H4 (cell line): ENCODE measurements at places on chromosomes 4 and X. TPM values are rescaled to one million over a fixed set of nuclear protein-coding genes. Genes with fewer than 3 reads are reported as not detected.

- DNase-seq, result no peak
These were observed 52.2 kb upstream of the BLTP1 start for GRCh38 chr4:122099896-122100295.

DNA sequence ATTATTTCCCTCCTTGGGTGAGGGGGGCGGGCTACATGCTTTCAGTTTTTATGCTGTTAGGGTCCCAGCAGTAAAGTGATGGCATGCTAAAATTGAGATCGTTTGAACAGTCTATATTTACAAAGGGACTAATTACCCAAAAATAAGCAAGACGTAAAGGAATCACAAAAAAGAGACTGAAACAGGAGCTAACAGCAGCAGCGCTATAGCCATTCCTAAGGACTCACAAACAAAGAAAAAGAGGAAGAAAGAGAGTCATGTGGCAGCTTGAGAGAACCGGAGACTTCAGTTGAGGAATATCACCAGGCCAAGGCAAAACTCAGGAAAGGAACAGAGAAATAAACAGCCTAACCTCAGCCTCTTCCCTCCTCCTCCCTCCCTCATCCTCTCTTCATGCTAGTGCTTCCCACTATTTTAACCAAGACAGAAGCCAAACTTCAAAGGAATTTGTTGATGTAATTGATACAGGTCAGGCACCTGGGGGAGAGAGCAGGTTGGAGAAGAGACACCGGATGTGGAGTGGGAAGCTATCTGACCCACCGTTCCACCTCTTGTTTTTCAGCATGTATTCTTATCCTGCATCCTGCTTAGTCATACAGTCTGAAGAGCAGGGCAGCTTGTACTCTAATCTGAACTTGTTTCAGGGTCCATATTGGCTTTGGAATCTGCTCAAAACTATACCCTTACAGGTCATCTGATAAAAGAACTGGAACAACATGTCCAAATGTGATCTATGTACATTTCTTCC, 383.7 kb downstream of the NAF1 start:
- no peak for DNase-seq

DNA sequence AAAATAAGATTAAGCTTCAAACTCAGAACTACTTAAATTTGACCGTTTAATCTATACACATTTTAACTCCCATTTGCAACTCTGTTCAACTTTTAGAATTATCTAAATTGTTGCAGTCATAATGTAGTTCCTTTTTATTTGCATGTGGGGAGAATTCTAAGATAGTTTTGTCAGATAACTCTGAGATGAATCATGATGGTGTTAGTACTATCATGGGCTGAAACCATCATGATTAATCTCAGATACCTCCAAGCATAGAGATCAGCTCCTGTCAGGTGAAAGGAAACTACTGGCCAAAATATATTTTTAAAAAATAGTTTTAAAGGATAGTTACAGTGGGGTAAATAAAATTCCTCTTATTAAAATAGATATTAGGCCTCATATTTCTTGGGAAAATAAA, 39.0 kb downstream of the FBXO8 start:
- DNase-seq, result no peak

GRCh38 chrX:112641449-112641848, 38.3 kb downstream of the LHFPL1 start:
- DNase-seq, result no peak

DNA sequence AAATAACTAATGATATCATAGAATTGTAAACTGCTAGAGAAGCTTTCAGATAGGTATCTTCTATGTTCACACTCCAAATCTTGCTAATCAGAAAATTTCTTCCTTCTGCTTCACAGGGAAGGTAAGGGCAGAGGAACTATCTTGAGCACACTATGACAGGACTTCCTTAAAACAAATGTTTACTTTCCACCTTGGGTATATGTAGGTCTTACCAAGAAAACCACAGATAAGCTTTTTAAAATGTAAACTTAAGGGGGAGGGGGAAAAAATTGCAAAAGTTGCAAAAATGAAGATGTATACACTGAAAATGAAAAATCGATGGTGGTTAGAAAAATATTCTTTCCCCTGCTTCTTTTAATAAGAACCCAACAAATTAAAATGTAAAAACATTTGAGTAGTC, 30.9 kb downstream of the YTHDC1 start:
- no peak for DNase-seq

DNA sequence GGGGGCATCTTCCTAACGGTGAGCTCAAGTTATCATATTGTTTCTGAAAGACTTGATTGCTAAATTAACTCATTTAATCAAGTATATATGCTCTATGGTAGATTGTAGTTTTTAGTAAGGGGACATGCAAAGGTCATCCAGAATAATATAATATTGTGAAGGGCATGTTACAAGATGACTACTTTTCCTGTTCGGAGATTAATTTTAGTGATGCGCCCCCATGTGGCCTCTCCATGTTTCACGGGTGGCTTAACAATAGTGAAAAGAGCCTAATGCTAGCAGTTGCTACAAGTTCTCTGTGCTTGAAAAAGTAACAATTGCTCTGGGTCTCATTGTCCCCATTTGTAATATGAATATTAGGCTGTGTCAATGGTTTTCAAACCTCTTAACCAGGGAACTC, 12.2 kb downstream of the SMPX start:
- DNase-seq, result peak; percentile 8

GRCh38 chr4:127781300-127782024, 660 bp upstream of the HSPA4L start:
- no peak for DNase-seq

- no peak for DNase-seq
These were observed 28.0 kb downstream of the JAKMIP1 start for GRCh38 chr4:6172093-6172926.

DNA sequence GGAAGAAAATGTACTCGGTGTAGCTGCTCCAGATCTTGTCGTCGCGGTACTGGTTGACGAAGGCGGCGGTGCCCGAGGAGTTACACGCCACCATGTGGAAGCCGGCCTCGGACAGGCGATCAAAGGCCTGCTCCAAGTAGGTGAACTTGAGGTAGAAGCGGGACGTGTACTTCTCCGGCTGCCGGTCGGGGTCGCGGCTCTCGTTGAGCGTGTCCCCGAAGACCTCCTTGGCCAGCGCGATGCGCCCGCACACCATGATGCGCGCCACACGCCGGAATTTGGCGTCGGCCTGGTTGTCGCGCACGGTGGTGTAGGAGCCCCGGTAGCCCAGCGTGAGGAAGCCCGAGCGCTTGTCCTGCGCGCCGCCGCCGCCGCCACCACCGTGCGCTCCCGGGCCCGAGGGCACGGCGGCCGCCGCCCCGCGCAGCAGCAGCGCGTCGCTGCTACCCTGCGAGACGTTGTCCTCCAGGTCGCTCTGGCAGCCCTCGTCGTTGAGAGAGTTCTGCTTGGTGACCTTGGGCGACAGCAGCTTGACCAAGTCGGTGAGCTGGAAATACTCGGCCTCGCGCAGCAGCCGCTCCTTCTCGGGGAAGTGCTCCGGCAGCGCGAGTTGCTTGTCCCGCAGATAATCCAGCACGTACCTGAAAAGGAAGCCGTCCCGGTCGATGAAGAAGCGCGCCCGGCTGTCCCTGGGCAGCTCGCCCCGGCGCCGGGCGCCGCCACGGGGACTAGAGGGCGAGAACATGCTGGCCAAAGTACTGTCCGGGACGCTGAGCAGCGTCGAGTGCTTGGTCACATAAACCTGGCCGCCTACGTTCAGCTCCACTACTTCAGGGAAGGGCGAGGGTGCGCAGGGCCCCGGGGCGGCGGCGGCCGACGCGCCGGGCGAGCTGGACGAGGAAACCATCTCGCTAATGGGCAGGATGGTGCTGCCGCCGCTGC, 775 bp downstream of the KCTD8 start:
- DNase-seq, result peak; percentile 14

DNA sequence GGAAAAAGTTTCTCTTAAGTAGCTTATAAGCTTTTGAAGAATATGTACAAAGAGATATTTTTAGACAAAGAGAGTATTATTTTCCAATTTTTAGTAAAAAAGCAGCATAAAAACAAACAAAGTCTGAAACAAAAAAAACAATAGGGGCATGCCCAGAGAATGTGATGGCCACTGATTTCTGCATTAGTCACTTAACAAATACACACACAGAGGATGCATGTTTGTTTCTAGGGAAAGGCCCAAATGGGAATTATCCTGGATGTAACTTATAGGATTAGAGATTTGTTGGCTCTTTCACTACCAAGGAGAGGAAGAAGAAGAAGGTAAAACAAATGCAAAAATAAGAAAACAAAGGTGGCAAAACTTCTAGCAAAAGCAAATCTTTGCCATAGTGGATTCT, 95.9 kb upstream of the SCOC start:
- DNase-seq, result no peak

DNA sequence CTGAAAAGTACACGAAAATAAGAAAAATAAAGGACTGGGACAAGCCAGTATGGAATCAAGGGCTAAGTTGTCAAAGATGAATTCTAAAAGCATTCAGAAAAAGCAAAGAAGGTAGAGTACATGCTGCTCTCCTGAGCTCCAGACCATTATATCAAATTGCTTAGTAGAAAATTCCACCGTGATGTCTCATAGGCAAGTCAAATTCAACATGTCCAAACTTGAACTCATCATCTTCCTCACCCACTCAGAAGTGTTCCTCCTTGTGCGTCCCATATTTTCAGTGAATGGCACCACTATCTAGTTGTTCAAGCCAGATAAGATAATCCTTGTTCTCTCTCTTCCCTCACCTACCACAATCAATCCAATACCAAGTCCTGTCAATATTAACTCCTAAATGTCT, 37.5 kb upstream of the IL13RA2 start:
- DNase-seq, result no peak

DNA sequence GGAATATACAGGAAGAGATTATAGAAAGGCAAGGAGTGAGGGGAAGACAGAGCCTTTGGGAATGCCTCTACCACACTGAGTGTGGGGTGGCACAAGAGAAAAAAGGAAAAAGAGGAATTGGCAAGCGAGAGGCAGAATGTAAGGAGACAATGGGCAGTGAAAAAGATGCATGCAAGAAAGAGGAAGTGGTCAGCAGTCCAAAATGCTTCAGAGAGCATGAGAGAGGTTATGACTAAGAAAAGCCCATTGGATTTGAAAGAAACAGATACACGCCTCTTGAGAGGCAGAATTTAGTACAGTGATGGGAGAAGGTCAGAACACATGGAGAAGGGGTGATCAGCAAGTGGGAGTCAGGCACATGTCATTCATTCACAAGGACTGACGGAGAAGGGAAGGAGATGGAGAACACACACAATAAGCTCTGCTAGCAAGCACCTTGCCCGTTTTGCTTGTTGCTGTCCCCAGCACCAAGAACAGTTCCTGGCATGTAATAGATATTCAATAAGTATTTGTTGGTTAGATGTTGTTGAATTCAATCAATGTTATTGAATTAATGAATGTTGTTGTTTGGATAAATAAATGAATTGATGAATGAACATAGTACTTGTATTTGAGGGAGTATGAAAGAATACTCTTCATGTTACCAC, 6.3 kb downstream of the DCHS2 start:
- DNase-seq, result no peak

- DNase-seq, result no peak
These were observed 66.8 kb upstream of the EGFL6 start for GRCh38 chrX:13502590-13502989.

OPRPN gene
- not detected in 2 replicates for total RNA-seq

SLC2A9 gene
- total RNA-seq, result 0.35 TPM in 1 of 2 replicates, not detected in the other

PDZD4 gene
- 3.8 and 4.0 TPM in 2 replicates for total RNA-seq

MAGED4 gene
- total RNA-seq, result 6.2 and 17.3 TPM in 2 replicates

ETFDH gene
- 18.5 and 18.7 TPM in 2 replicates for total RNA-seq

UGT8 gene
- total RNA-seq, result 10.9 and 13.5 TPM in 2 replicates
